T-helper 9 cell (primary cell): ENCODE measurements at places on chromosomes 3 and 15.

DNA sequence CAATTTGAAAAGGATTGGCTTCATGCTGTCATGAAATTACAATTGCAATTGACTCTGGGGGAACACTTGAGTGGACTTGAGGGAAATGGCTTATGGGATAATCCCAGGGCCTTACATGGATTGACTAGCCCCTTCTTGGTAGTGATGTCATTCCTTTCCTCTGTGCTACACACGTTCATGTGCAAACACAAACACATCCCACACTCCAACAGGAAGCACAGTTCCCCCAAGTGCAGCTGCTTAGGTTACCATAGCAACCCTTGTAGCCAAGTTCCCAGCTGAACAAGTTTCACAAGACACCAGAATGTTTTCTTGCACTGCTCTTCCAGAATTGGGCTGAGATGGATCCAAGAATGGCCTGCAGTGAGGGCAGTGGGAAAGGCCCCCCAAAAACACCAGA lies 217.0 kb downstream of the ZNF621 start:
- DNase-seq: no peak

DNA sequence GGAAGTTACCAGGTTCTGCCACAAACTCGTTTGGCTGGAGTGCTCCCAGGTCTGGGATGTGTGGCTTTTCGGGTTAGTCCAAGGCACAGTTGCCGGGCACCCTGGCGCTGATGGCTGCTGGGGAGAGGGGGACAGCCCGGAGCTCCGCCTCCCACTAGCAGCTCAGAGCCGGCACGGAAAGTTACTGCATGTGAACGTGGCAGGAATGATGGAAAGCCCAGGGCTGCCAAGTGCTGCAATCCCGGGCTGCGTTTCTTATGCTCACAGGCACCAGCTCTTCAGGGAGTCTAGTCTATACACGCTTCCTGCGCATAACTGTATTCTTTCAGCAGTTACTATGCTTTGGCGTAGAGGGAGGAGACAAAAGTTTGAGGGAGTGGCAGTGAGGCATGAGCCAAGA lies 141.8 kb upstream of the ICE2 start:
- no peak for DNase-seq

DNA sequence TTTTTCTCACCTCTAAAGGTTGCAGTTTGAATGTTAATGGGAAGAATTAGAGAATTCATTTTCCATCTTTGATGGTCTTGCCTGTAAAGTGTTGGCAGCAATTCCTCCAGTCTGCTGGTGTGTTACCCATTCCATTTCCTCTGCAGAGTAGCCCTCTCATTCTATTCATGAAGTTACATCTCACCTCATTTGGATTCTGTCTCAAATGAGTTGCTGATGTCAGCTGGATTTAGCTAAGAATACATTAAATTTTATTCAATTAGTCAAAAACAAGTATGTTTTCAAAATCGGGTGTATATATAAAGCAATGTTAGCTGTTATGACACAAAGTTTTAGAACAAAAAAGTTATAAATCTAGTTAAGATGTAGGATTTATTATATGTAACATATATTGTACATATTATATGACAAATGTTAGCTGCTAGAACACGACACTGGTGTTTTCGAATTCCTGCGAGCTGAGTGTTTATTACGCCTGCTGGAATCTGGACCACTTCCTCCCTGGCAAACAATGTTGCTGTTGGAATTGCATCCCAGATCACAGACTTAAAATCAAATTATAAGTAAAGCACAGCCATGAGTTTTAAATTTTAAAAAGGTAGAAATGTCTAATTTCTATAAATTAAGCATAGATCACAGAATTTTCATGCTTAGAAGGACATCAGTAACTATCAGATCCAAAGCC lies 516.2 kb downstream of the OCA2 start:
- no peak for DNase-seq

DNA sequence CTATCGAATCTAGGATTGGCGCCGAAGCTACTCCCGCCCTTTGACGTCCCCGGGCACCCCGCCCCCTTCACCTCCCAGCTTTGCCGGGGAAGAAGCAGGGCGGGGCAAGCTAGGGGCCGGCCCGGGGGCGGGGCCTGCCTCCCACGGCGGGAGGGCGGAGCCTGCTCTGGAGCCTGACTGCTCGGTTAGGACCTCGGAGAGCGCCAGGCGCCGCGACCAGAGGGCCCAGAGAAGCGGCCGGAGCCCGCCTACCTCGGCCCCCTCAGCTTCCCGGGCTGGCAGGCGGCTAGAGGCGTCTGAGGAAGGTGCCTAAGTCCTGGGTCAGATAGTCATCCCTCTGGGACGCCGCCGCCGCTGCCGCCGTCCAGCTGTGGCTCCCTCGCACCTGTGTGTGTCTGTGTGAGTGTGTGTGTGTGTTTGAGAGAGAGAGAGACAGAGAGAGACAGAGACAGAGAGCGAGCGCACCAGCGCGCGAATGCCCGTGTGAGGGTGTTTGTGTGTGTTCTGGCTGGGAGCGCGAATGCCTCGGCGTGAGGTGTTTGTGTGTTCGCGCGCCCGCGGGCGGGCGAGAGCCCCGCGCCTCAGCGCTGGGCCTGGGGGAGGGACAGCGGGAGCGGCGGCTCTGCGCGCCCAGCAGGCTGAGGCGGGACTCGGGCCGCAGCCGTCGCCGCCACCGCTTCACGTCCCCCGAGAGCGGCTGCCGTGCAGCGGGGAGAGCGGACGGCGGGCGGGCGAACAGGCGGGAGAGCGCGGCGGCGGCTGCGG lies at the start of gene STXBP5L:
Gene STXBP5L, plus strand, starts transcription at position 176 of the 765 bp plus-strand sequence. CDS start 1,374 bp downstream, outside the sequence.
- no peak for DNase-seq
